ENCODE measurements at places on chromosomes 12 and 14.

GRCh38 chr12:109948368-109948767 lies 47.8 kb downstream of the GIT2 start:
- no peak for DNase-seq

DNA sequence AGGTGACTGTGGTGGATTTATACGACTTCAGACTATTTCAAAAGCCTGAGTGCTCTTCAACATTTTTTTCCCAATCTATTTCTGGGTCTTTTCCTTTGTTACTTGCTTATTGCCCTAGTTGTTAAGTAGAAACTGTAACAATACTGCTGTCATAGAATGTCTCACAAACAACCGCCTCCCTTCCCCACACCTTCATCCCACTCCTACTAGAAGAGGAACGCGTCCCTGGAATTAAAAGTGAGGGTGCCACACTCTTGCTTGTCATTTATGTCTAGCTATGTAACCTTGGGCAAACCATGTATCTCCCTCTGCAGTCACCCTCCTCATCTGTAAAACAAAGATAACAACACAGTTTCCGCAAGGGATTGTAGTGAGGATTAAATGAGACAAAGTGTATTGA lies 8.6 kb downstream of the BRAP start:
- no peak for DNase-seq

DNA sequence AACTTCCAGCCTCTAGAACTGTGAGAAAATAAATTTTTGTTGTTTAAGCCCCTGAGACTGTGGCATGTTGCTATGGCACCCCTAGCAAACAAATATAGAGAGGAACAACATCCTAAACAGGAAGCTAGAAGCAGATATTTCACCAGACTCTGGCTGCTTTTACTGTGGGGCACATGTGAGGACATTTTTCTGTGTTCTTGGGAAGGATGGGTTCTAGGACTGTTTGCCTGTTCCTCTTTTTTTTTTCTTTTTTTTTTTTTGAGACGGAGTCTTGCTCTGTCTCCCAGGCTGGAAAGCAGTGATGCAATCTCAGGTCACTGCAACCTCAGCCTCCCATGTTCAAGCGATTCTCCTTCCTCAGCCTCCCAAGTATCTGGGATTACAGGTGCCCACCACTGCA lies 4.2 kb upstream of the HRK start:
- DNase-seq, result no peak

- DNase-seq, result no peak
Measured at GRCh38 chr12:25427337-25428249, 125.5 kb downstream of the LMNTD1 start.

DNA sequence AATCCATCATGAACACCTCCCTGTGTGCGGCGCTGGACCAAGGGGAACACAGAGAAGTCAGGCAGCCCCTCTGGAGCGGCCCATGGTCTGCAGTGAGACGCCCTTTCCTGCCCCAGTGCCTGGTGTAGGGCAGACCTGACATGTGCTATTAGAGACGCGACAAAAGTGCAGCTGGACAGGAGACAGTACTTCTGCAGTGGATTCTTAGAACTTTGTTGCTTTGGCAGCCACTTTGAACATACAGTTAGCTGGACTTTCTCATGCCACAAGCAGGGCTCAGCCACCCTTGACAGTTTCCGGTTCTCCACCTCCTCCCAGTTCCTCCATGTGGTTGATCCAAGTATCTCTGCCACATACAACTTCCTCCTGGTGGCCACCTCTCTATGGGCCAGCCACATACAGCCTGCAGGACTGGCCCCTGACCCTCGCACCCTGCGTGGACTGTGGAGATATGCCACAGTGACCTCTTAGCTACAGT lies 45.9 kb downstream of the LGMN start:
- DNase-seq, result no peak

DNA sequence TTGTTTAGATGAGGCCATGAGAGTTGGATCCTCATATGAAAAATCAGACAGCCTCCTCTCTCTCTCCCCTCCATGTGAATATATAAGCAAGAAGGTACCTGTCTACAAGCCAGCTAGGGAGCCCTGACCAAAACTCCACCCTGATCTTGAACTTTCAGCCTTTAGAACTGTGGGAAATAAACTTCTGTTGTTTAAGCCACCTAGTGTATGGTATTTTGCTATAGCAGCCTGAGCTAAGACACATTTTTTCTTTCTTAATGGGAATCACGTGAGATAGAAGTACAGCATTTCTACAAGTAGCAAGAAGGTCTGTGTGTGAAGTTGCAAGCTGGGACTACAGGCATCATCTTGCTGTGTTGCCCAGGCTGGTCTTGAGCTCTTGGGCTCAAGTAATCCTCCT lies 16.3 kb upstream of the ABHD12B start:
- no peak for DNase-seq

DNA sequence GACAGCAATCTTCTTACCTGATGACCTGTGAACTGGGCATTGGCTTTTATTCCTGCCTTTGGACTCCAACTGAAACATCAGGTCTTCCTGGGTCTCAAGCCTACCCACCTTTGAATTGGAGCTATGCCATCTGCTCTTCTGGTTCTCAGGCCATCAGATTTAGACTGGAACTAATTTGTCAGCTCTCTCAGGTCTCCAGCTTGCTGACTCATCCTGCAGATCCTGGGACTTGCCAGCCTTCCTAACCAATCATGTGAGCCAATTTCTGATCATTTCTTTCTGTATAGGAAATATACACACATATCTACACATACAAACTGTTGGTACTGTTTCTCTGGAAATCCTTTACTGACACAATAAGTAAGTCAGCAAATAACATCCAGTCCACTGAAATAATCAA lies 65.3 kb upstream of the TSPAN8 start:
- no peak for DNase-seq

DNA sequence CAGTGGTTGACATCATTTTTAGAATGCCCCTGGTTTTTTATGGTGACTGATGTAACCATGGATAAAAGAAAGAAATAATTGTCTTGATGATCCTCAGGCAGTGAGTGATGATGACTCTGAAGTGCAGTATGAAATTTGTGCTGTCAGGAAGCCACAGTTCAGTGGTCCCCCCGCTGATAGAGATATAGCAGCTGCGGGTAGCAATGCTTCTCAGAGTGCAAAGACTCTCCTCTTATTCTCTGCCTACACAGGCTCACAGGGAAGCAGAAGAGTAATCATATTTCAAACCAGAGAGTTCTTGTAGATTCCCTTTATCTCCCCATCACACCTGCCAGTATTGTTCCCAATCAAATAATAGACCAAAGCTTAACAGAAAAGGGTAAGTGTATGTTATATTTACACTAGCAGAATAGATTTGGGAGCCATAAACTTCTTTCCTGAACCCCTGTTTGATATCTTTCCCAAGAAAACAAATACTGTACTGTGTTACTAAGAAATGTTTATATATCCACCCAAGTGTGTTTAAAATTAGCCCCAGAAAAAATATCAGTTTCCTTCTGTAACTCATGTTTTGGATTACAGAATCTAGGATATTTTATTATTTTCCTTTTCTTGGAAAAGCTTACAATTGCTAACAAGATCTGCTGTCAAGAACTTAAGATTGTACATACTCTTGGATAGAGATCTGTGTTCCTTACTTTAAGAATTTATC lies 1817.4 kb upstream of the FLRT2 start:
- DNase-seq, result no peak

DNA sequence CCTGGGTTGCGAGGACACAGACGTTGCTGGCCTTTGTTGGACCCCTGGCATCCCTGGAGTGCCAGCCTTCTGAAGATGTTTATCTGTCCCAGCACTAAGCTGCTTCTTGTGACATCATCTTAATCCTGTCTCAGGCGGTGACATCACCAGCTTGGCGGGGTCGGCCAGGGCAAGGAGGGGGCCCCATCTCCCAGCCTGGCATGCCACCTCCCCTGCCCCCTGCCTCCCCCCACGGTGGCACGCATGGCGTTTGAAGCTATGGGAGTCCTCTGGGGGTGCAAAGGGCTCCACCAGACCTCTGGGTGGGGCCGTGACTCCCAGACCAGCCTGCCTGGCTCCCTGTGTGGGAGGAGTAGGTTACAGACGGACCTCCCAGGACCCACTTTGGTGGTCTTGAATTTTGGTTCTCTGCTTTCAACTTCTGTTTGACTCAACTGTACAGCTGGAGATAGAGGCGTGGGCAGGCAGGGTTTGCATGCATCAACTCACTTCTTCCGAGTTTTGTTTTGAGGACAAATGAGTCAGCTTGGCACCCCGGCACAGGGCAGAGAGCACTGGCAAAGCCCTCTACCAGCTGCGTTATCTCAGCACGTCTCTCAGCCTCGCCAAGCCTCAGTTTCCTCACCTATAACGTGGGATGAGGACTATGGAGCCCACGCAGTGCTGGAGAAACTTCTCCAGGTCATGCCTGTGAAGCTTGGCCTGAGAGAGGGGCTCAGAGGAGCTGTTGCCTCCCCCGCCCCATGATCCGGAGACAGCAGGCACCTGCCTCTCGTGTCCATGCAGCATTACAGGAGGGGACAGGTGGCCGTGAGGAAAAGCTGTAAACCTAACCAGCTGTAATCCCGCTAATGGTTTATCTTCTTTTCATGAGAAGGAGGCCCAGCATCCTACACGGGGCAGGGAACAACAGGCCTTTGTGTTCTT lies 38.8 kb upstream of the EML1 start:
- no peak for DNase-seq

DNA sequence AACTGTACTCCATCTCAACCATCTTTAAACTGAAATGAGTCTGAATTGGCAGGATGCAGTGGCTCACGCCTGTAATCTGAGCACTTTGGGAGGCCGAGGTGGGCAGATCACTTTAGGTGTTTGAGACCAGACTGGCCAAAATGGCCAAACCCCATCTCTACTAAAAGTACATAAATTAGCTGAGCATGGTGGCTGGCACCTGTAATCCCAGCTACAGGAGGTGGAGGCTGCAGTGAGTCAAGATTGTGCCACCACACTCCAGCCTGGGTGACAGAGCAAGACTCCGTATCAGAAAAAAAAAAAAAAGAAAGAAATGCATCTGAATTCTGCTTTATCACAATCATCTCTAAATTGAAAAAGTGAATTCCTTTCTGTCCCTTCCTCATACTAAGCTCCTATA lies 110.3 kb downstream of the NELL2 start:
- DNase-seq, result no peak

DNA sequence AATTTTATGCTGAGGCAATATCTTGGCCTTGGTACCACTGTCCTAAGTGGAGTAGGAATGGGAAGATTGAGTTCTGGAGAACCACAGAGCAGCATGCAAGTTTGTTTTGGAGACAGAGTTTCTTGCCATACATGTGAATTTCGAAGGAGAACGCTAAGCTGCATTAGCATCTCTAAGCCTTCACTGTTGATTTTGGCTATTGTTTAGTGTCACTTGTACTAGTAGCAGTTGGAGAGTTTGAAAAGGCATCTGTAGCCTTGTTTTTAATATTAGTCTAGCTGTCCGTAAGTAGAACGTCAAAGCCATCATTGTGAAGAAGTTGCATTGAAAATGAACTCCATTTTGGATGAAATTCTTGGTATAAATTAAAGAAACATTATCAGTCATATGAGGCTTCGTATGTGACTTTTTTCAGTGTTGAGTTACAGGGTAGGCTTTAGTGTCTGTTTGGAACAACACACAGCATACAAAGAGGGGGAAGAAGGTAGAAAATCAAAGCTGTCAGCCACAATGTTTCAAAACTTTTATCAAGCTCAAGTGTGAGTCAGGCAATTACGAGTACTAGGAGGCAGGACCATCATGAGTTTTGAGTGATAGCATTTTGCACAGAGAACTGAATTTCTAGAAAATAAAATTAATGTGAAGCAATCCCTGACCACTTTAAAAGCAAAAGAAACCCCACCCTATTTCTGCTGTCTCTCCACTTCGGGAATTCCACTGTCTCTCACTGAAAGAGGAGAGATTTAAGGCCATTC lies 70.2 kb upstream of the NAV3 start:
- DNase-seq, result no peak

DNA sequence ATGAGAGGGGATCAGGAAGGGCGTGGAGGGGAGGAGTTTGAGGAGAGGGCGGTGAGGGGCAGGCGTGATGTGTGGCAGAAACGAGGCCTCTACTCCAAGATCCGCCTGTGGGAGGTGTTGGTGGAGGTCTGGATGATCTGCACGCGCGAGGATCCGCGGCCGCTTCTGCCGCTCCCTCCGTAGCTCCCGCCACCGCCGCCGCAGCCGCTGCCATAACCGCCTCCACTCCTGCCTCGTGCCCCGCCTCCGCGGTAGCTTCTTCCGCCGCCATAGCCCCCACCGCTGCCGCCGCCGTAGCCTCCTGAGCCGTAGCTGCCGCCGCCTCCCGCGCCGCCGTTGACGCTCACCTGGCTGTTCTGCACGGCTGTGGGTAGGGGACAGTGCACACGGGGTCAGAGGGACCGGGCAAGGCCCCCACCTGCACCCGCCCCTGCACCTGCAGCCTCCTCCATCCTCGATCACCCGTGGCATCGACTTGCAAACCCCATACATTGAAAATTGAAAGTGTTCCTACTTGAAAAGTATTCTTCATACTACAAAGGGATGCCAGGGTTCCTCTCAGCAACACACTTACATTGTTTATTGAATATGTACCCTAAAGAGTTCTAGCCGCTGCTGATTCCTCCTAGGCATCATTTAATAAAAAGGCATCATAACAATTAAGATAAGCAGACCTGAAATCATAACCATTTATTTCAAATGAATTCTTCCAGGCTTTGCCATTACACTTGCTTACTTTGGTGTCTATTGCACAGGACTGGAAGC lies 11.1 kb upstream of the KRT1 start:
- no peak for DNase-seq

- no peak for DNase-seq
Measured at GRCh38 chr14:79705126-79705894, 506.0 kb downstream of the DIO2 start.

- DNase-seq, result no peak
Measured at GRCh38 chr12:53626702-53627169, 554 bp upstream of the ATF7 start.

DNA sequence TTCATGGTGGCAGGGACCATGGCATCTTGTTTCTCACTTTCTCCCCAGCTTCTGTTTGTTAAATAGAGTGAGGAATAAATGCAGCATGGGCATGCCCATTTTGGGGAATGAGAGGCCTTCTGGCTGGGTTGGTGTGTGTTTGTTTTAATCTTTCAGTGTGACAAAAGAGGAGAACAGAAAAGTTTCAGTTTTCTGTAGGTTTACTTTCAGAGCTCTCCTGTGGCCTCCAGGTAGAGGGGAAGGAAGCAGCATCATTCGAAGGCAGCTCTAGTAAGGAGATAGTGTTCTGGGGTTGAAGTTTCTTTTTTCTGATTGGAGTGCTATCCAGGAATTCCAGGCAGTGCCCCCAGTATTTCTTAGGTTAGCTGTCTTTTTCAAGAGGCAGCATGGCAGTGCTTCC lies 15.3 kb downstream of the MSRB3 start:
- DNase-seq, result no peak

DNA sequence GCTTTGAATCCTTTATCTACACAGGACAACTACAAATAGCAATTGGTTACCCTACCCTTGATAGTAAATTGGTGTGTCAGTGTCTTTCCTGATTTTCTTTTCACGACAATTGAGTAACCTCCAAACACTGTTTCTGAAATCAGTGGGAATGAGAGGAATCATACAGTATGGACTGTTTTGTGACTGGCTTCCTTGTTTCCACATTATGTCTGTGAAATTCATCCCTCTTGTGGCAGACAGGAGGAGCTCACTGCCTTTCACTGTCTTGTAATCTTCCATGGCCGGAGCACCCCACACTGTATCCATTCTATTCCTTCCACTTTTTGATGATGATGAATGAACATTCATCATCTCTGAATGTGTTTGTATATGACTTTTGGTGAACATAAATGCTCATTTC lies 164.0 kb upstream of the PZP start:
- no peak for DNase-seq

Measured in osteocyte (in vitro differentiated cells).